ENCODE measurements at places on chromosomes 4 and X. TPM values are rescaled to one million over a fixed set of nuclear protein-coding genes. Genes with fewer than 3 reads are reported as not detected.

DNA sequence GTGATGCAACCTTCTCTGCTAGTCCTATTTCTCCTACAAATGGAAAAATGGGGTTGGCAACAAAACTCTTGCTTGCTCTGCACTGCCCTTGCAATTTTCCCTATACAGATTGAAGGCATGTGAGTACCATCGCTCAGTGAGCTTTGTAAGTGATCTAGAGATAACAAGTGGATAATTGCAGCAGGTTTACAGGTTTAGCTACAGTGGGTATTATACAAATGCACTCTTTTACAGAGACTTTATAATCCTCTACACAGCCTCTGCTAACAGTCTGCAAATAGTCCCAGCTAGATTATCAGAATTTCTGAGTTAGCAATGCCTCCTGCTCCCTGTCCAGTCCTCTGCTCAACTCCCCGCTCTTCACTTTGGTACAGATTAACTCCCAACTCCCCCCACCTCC lies 11.1 kb downstream of the LEF1 start:
- no peak for DNase-seq

DNA sequence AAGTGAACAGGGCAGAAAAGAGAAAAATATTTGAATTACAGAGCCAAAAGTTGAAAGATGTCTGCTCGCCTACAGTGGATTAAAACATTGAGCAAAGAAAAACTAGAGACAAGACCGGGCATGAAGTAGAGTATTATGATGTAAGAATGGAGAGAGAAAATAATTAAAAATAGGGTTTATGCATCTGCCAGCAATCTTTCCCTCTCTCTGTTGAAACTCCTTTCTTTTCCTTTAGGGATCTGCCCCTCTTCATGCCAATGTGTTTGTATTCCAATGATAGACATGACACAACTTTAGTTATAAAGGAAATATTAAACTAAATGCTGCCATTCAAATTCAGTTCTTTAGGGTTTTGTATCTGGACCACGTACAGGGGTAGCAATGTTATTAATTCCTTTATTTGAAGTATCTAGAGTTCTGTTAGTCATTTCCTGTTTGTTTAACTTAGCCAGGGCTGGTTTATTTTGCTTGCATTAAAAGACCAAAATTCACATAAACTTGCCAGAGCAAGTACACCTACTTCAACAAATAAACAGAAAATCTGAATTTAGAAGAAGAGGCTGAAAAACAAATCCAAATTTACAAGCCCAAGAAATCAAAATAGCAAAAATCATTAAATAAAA lies 202.6 kb downstream of the SPOCK3 start:
- no peak for DNase-seq

DNA sequence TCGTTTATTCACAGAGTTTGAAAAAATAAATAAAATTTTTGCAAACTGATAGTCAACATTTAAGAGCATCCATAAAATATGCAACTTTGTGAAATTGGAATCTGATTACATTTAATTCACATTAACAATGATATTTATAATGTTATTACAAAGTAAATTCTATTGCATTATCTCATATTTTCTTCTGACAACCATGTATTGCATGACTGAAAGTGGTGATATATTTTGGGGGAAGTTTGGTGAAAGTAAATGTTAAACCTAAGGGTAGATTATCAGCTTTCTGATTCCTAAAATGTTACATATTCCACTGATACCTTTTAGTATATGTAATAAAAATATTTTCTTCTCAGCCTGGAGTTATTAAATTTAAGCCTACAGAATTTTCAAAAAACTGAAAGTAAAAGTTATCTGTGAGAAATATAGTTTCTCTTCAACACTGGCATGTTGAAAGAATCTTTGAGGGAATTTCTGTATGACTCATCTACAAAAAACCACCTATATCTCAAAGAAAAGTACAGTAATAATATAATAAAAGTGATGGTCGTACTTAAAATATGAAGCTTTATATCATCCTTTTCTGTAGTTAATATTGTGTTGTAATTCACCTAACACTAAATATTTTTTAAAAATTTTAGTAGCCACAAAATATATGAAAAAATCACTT lies 1179.6 kb upstream of the PCDH7 start:
- no peak for DNase-seq

DNA sequence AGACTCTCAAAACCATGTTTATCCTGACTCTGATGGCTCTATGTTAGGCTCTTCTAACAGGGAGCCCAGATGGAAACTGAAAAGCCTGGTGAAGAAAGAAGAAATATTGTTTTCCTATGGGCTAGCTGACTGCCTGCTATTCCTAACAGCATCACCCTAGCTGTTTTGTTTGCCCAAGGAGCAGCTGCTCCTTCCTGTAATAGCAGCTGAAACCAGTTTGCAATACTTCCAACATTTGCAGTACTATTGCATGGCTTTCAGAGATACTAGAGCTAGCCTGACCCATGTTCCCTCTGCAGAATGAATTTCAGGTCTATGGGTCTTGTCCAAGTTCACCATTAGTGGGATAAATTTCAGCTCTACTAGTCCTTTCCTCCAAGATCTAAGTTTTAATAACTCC lies 495.2 kb downstream of the INPP4B start:
- no peak for DNase-seq

DNA sequence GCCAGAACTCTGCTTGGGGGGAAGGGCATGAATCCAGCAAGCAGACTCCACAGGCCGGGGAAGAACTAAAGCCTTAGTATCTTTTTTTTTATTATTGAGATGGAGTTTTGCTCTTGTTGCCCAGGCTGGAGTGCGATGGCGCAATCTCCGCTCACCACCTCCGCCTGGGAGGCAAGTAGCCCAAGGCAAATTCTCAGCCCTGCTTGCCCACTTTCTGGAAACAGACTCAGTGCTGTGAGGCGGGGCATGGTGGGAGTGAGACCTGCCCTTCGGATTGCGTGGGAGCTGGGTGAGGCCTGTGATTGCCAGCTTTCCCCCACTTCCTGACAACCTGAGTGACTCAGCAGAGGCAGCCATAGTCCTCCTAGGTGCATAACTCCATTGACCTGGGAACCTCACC lies 348.8 kb downstream of the GASK1B start:
- no peak for DNase-seq

DNA sequence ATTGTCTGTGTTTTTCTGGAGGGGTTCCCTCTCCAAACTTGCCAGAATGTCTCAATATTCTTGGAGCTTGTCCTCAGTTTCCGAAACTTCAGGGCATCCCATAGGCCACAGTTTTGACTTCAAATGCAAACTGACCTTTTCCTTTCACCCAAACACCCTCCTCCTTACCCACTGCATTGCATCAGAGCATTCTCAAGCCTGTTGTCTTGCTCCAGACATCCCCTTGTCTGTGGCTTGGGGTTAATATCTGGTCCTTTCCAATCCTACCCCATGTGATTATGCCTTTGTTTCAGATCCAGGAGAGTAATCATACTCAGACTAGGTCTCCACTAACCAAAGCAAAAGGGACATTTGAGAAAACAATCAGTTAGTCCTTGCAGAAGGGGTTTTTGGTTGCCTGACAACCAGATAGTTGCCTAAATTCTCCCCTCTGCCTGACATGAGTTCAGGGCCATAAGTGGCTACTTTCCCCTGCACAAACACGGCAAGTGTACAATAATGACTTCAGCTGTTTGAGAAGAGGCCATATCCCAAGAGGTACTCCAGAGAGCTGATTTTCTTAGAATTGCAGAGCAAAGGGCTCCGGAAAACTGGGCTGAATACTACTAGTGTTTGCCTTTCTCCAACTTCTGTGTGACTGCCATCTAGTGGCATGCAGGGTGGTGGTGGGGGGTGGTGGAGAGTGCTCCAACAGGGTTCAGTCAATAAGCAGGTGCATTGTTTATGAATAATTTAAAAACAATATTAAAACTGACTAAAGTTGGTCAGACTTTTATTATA lies 130.2 kb downstream of the CHRDL1 start:
- peak; percentile 49 for DNase-seq

DNA sequence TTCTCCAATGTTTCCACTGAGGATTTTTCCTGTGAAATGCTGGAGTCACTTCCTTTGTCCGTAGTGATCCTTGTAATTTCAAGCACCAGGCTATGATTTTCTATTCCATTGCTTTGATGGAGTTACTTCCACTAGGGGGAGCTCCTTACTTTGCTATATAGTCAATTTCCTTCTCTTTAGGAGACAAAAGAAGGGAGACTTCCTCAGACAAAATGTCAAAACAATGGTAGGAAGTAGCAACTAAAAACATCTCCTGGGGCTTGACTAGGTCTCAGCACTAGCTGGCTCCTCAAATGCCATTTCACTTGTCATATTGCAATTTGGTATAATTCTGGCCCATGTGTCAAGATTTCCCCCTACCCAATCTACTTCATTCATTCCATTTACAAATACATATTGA lies 24.1 kb downstream of the ZCCHC12 start:
- DNase-seq = no peak

GRCh38 chr4:1023075-1023640 lies 11.7 kb downstream of the FGFRL1 start:
- no peak for DNase-seq

DNA sequence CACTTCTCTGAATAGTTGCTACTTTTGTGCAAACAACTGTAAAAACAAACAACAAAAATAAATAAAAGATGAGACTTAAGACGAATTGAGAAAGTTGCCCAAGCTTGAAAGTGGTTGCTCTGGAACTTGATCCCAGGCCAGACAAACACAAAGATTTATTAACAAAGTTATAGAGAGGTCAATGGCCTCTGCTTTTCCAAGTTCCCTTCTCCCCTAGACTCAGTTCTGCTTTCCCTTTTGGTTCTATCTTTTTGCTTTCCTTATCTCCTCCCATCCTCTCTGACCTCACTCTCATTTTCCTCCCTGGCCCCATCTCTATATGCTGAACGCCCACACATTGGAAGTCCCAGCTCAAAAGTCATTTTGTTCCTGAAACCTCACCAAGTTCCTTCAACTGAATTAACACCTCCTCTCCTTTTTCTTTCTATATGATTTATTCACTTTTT lies 82.7 kb downstream of the MXRA5 start:
- DNase-seq = peak; percentile 29

- no peak for DNase-seq
These were observed 5.2 kb upstream of the GRPEL1 start for GRCh38 chr4:7073059-7073458.

- DNase-seq = no peak
These were observed 24.8 kb downstream of the CDKN2AIP start for GRCh38 chr4:183469285-183469684.

- no peak for DNase-seq
These were observed 3.8 kb upstream of the TRIML2 start for GRCh38 chr4:188113156-188113555.

- DNase-seq = no peak
These were observed 84.5 kb upstream of the DKK2 start for GRCh38 chr4:107120661-107121060.

CCDC110 gene
- 5.4 TPM for total RNA-seq

PABPC1L2A gene
- total RNA-seq = not detected

SOX3 gene
- total RNA-seq = not detected

CHRNA9 gene
- total RNA-seq = not detected

FSTL5 gene
- total RNA-seq = 4.6 TPM

NPY2R gene
- 1.8 TPM for total RNA-seq

HAND2 gene
- 40.8 TPM for total RNA-seq

SMIM43 gene
- not detected for total RNA-seq

XG gene
- total RNA-seq = not detected

SNCA gene
- total RNA-seq = 0.58 TPM
